Fibroblast of mammary gland (primary cell): ENCODE measurements at places on chromosomes 1 and 21.

DNA sequence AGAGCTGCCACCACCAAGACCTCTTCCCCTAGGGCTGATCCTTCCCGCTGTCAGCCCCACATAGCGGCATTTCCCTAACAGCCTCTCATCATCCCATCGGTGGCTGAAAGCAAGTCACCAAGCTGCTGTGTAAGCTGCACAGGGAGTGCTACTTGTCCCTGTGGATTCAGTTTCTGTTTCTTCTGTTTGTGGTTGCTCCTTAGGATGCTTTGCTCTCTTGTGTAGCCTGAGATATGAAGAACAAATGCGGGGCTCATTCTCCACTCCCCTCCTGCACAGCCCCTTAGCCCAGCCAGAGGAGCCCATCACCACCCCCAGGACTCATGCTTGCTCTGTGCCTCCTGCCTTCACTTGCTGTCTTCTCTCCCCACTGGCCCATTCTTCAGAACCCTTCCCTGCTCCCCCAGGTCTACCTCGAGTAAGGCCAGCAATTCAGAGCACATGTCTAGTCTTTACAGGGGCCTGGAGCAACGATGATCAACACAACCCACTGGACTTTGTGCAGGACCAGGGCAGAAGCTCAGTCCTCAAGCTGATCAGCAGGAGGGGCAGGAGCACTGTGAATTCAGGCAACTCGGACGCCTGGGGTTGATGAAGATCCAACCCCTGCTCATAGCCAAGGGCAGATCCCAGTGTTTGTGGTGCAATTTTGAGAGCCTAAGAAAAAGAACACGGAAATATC lies 82.6 kb upstream of the GALNT2 start:
- DNase-seq = no peak

DNA sequence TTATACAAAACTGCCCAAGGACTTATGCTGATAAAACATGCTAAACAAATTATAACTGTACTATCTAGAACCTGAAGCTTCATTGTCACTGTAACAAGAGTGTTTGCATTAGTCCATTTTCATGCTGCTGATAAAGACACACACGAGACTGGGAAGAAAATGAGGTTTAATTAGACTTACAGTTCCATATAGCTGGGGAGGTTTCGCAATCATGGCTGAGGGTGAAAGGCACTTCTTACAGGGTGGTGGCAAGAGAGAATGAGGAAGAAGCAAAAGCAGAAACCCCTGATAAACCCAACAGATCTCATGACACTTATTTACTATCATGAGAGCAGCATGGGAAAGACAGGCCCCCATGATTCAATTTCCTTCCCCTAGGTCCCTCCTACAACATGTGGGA lies 100.4 kb downstream of the SPATA6 start:
- no peak for DNase-seq

GRCh38 chr1:28233264-28233606 lies 406 bp upstream of the DNAJC8 start:
- no peak for DNase-seq

- no peak for DNase-seq
These were observed 864.0 kb downstream of the PLA2G4A start for GRCh38 chr1:187692799-187693198.

GRCh38 chr1:6270401-6270800 lies 9.5 kb upstream of the GPR153 start:
- DNase-seq = no peak

DNA sequence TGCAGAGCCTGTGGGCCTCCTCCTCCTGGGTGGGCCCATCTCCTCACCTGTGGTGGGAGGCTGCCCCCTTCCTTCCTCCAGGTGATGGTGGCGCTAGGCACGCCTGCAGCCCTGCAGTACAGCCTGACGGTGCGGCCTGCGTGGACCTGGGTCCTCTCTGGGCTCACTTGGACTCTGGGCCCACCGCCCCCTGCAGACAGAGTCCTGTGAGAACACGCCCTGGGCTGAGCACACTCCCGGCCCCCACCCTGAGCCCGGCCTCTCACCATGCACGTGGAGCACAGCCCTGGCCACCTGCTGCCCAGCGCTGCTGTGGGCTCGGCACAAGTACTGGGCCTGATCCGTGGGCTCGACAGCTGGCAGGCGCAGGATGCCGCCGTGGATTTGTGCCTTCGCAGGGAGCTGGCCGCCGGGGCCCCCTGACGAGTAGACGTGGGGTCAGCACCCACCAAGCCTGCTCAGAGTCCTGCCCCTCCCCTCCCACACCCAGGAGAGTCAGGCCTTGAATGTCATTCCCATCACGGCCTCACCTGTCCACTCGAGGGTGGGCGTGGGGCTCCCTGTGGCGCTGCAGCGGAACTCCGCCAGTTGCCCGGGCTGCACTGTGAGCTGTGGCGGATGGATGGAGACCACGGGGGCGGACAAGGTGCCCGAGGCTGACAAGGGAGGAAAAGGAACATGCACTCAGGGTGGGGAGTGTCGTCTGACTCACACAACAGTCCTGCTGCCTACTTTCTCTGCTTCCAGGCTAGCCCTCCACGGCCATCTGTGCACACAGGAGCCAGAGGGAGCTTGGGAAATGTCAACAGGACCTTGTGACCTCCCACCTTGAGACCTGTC lies 43.4 kb downstream of the LDLRAD2 start:
- DNase-seq = peak; percentile 21

DNA sequence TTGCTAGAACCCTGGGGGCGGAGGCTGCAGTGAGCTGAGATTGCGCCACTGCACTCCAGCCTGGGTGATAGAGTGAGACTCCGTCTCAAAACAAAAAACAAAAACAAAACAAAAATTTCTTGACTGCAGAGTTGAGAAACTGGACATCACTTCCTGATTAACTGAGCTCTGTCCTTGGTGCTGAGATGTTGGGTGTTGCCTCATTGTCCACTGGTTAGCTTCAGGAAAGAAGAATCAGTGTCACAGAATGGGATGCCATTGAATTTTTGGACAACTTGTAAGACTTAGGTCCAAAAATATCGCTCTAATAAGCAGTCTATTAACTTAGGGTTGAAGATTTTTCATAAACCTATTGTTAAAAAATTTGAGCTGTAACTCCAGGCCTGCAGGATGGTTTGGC lies 23.8 kb upstream of the KCNA10 start:
- peak; percentile 54 for DNase-seq

- DNase-seq = peak; percentile 31
These were observed 897 bp downstream of the SLC25A24 start for GRCh38 chr1:108199201-108199691.

- no peak for DNase-seq
These were observed 690.6 kb upstream of the ZP4 start for GRCh38 chr1:238581332-238581731.

- no peak for DNase-seq
These were observed 36.3 kb downstream of the FUBP1 start for GRCh38 chr1:77942400-77943140.

DNA sequence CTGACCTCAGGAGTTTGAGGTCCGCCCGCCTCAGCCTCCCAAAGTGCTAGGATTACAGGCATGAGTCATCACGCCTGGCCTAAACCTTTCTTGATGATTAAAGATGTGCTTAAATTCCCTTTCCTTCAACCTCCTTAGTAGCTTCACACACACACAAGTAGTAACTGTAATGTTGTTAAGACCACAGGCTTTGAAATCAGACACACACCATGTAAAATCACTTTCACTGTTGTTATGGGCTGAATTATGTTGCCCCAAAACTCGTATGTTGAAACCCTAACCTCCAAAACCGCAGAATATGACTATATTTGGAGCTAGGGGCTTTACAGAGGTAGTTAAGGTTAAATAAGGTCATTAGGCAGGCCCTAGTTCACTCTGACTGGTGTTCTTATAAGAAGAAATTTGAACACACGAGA lies 180.2 kb downstream of the NR5A2 start:
- peak; percentile 50 for DNase-seq

DNA sequence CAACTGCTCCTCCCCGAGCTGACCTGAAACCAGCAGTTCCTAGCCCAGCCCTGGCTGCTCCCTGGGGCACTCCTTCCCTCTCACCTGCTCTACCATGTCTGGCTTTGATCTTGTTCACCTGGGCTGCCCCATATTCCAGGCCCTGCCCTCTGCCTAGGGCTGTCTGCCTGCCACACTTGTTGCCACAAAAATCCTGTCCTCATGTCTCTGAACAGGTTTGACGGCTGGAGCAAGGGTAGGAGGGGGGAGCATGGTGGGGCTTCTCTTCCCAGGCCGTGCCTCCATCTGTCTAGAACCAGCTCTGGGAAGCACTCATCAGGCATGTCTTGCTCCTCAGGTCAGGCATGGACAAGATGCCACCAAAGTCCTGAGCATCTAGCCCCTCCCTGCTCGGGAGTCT lies 44.3 kb upstream of the WNT2B start:
- no peak for DNase-seq

GRCh38 chr1:115495111-115495510 lies 146.7 kb upstream of the VANGL1 start:
- DNase-seq = no peak

DNA sequence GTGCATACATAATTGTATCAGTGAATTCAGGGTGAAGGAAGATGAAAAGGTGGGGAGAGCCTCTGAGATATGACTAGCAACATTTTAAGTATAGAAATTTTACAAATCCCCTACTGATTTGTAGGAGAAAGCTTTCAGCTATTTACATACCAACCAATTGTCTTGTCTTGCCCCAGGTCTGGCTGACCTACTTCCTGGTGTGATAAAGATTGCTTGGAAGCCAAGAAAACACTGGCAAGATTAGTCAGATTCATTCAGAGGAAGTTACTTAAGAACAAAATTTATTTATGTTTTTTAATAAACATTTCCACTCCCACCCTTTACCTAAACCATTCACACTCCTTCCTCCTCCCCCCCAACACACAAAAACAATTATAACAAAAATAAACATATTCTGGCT lies 17.5 kb downstream of the PTGS2 start:
- peak; percentile 33 for DNase-seq

DNA sequence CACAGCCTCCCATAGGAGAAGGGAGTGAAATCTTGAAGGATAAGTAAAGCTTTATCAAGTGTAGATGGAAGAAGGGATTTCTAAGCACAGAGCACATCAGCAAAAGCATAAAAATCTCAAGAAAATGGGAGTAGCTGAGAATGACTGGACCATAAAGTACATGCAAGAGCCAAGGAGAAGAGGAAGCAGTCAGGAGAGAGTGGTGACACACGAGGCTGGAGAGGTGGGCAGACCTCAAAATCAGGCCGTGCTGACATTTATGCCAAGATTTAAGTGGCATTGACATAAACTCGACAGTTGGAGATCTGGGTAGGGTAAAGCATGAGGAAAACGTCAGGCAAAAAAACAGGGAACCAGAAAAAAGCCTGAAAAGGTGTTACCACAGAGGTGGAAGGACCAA lies 62.3 kb downstream of the GFI1 start:
- DNase-seq = no peak
